ENCODE measurements at places on chromosomes 2 and 18. TPM values are rescaled to one million over a fixed set of nuclear protein-coding genes. Genes with fewer than 3 reads are reported as not detected.

GRCh38 chr18:21483051-21483450 is 117.5 kb downstream of the ESCO1 start:
- DNase-seq = no peak

DNA sequence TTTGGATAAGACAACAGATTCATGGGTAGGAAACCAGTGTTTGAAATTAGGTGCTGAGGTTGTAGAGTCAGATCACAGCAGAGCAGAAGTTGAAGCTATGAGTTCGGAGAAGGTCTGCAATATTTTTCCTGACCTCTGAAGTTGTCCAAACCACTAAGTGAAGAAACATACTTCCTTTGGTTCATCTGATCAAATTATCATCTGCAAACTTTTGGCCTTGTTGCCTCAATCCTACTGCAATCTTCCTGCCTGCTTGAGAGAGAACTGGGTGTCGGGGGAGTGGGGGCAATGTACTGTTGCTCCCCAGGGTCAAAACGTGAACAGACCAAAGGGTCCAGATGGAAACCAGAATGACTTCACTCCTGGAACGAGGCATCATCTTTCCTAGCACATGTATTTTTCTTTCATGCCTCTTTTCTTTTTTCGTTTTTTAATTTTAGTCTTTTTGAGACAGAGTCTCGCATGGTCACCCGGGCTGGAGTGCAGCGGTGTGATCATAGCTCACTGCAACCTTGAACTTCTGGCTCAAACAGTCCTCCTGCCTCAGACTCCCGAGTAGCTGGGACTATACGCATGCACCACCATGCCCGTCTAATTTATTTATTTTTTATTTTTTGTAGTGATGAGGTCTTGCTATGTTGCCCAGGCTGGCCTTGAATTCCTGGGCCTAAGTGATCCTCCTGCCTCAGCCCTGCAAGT is 42.7 kb downstream of the RAB31 start:
- DNase-seq = no peak

DNA sequence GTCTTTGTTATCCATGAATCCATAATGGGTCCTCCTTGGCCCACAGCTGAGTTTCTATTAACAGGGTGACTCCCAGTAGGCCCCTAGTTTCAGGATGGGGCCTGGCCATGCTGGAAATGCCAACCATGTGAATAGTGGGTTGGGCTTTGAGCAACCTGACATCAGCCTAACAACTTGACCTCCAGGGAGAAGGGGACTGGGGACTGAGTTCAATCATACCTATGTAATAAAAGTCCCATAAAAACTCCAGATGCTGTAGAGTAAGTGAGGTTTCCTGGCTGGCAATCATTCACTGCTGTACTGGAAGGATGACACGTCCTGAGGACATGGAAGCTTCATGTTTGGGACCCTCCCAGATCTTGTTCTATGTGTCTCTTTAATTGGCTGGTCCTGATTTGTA is 7.9 kb downstream of the REV1 start:
- DNase-seq = no peak

- no peak for DNase-seq
These were observed 159.7 kb upstream of the ZNF236 start for GRCh38 chr18:76662626-76663025.

DNA sequence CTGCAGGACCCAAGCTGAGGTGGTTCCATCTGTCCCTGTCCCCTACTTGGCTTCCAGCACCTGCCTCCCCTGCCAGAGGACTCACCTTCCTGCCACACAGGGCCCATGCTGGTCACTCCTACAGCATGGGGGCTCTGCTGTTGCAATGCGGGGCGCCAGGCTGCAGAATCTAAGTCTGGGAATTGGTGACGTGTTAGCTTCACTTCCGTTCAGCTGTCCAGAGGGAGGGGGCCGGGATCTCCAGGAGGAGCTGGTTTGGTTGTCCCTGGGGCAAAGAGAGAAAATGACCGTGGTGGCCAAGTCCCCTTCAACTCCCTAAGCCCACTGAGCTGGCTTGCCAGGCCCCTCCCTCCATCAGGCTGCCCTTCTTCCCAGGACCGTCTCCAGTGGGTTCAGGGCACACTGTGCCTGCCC is 69.5 kb downstream of the IL1R2 start:
- no peak for DNase-seq

The DYTN gene
- total RNA-seq = not detected

The ERCC3 gene
- 34.6 TPM for total RNA-seq

Measured in spinal cord (tissue), 10 donors.